Activated CD4-positive, alpha-beta memory T cell treated with anti-CD3 and anti-CD28 coated beads for 36 hours (primary cell): ENCODE measurements at places on chromosomes 16 and 17. TPM values are rescaled to one million over a fixed set of nuclear protein-coding genes. Genes with fewer than 3 reads are reported as not detected.

DNA sequence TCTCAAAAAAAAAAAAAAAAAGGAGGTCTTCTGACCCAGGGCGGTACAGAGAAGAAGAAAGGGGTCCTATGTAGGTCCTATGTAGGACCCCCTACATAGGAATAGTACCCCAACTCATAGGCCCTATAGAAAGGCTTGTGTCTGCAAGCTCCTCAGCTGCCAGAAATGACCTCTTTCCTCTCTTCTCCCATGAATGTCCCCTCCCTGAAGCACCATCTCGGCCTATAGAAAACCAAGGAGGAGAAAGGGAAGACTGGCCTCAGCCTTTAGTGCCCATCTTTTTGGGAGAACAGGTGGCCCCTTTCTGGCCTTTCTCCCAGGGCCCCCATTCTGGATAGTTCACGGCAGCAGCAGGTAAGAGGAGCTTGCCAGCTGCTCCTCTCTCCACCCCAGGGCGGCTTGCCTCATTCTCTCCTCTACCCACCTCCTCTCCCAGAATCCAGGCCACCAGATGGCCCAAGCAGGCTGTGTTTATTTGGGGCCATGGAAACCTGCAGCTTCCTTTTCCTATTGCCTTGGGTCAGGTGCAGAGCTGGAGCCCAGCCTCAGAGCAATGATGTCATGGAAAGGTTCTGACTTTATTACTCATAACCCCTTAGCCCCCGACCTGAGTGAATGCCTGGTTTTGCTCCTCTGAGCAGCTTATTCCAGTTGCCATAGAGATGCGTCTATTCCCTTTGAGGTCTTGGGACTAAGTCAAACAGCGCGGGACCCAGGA, 1.6 kb upstream of the MRPL58 start:
- DNase-seq, result peak; percentile 42

DNA sequence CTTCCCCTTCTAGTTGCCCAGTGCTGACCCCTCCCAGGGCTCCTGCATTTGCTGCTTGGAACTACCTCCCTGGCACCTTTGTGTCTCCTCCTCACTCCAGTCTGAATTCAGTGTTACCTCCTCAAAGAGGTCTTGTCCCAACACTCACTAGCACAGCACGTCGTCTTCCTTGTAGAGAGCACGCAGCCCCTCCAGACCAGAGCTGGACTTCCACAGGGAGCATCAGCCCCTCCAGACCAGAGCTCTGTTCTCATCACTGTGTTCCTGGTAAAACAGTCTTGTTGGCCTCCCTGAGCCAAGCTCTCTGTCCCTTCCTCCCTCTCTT, 27.8 kb upstream of the MGAT5B start:
- no peak for DNase-seq

GRCh38 chr16:56345406-56346050, 79.8 kb downstream of the AMFR start:
- DNase-seq, result no peak

- DNase-seq, result no peak
Measured at GRCh38 chr16:194516-194915, 14.3 kb downstream of the HBQ1 start.

KCTD19 gene
- total RNA-seq, result 1.2 TPM

PRKAR1A gene
- total RNA-seq, result 221 TPM

PPP1R1B gene
- total RNA-seq, result not detected
